ENCODE measurements at places on chromosomes 12 and 14. TPM values are rescaled to one million over a fixed set of nuclear protein-coding genes. Genes with fewer than 3 reads are reported as not detected.

DNA sequence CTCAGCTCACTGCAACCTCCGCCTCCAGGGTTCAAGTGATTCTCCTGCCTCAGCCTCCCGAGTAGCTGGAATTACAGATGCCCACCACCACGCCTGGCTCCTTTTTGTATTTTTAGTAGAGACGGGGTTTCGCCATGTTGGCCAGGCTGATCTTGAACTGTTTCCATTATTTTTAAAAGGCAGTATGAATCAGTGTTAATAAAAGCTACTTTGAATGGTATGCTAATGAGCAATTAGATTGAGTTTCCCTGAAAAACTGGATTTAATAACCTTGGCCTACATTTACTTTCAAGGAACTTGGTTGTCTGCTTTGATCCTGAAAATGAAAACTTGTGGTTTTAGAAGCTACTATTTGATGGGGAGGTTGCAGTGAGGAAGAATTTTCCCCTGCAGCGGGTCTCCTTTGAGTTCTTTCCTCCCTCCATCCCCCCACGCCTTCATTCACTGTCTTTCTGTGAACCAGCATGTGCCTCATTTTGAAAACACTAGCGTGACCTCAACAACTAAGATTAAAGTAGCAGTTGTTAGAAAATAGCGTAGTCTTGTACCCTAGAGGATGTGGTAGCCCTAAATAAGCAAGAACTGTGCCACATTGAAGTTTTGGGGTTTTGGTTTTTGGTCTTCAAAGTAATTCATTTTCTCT, 17.8 kb upstream of the RPS6KA5 start:
- H3K4me1 ChIP-seq = no peaks in the 10 kb centered on the region
- H3K4me3 ChIP-seq = no peak overlapping the region
- no peaks in the 10 kb centered on the region for H3K27me3 ChIP-seq
- DNase-seq = no peak

DNA sequence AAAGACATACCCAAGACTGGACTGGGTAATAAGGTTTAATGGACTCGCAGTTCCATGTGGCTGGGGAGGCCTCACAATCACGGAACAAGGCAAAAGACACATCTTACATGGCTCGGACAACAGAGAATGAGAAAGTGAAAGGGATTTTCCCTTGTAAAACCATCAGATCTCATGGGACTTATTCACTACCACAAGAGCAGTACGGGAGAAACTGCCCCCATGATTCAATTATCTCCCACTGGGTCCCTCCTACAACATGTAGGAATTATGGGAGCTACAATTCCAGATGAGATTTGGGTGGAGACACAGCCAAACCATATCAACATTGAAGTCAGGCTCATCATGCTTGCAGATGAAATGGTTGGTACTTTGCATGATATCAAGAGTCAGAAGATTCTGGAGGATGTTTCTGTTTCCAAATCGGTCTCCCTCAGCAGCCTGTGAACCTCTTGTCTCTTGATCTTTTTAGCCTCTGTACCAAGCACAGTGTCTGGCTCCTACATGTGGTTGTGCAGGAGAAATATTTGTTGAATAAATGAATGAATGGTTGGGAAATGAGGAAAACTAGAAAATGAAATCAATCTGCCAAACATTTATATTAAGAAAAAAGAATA, 98.6 kb downstream of the VRK1 start:
- no peaks in the 10 kb centered on the region for H3K4me1 ChIP-seq
- no peak overlapping the region for H3K27ac ChIP-seq
- no peaks in the 10 kb centered on the region for H3K27me3 ChIP-seq
- no peak overlapping the region for H3K4me3 ChIP-seq
- DNase-seq = no peak
- H3K36me3 ChIP-seq = peaks cover 3% of the 10 kb centered on the region

- peak overlapping the region; percentile 53 for H3K27ac ChIP-seq
- no peak for DNase-seq
- no peaks in the 10 kb centered on the region for H3K4me1 ChIP-seq
- no peaks in the 10 kb centered on the region for H3K27me3 ChIP-seq
Measured at GRCh38 chr12:91098941-91099340, 12.4 kb downstream of the LUM start.

- H3K4me3 ChIP-seq = no peak overlapping the region
- no peaks in the 10 kb centered on the region for H3K27me3 ChIP-seq
- H3K36me3 ChIP-seq = peaks cover 32% of the 10 kb centered on the region
- DNase-seq = peak; percentile 26
Measured at GRCh38 chr14:69093631-69094421, 59.1 kb downstream of the DCAF5 start.

DNA sequence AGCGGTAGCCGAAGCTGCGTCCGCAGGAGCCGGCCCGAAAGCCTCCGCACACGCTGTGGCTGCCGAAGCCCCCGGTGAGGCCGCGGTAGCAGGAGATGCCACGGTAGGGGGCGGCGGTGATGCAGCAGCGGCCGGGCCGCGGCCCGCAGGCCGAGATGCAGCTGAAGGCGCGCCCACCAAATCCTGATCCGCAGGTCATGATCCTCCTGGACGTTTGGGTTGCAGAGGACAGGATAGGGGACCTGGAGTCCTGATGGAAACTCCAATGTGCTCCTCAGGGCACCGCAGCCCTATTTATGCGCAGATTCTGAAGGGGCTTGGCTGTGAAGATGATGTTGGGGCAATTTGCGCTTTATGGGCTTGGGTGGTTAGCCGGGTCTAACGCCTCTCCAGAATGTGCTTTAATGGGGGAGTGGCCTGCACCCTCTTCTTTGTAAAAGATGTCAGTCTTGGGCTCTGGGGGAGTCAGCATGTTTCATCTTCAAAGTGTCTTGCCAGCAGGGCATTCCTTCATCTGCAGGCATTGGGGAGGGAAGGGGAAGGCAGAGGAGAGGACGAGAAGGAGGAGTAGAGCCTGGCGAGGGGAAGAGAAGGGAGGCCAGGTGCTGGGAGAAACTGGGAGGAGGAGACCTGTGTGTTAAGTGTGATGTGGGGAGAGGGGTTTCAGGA, at the start of gene KRT81:
Gene KRT81, minus strand, starts transcription at position 268 of the 669 bp plus-strand sequence. Its CDS starts 69 bp downstream, at position 199.
- H3K36me3 ChIP-seq = no peaks in the 10 kb centered on the region
- H3K4me3 ChIP-seq = no peak within 1 kb of the TSS
- no peaks in the 10 kb centered on the region for H3K4me1 ChIP-seq
- no peak for DNase-seq

DNA sequence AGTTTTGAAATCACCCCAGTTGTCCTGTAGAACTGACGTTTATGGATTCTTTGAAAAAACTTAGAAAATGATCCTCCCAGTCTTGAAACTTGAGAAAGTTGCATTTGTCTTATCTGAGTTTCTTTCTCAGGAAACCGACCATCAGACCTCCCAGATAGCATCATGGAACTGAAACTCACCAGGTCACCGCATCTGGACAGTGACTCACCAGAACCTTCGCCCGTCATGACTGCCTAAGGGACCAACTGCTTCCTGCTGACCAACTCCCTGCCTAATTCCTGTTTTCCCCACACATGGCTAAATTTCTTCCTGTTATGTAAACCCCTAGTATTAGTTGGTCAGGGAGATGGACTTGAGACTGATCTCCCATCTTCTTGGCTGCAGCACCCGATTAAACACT, 175.7 kb downstream of the RIMBP2 start:
- no peak overlapping the region for H3K4me3 ChIP-seq
- H3K27ac ChIP-seq = no peak overlapping the region
- no peaks in the 10 kb centered on the region for H3K27me3 ChIP-seq
- no peak for DNase-seq
- no peaks in the 10 kb centered on the region for H3K36me3 ChIP-seq
- H3K4me1 ChIP-seq = no peaks in the 10 kb centered on the region

DNA sequence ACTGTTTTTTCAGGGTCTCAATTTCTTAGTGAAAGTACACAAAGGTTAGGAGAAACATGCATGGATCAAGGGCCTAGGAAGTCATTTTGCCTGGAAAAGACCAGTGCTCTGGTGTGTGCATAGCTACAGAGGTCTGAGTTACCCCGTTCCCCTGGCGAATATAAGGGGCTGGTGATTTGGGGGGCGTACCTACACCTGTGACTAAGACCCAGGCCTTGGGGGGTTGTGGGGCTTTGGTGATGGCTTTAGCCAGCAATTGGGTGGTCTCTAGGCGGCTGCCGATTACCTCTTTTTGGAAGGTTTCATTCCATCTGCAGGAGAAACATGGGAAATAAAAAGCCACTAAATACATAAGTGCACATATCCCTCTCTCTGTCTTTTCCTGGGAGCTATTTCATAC, 1.1 kb downstream of the SDR39U1 start:
- peak overlapping the region; percentile 99 for H3K27ac ChIP-seq
- H3K27me3 ChIP-seq = no peaks in the 10 kb centered on the region
- H3K4me1 ChIP-seq = peaks cover 19% of the 10 kb centered on the region
- no peak for DNase-seq

- no peaks in the 10 kb centered on the region for H3K36me3 ChIP-seq
- H3K27ac ChIP-seq = no peak overlapping the region
- H3K4me3 ChIP-seq = no peak overlapping the region
- H3K27me3 ChIP-seq = no peaks in the 10 kb centered on the region
- no peak for DNase-seq
Measured at GRCh38 chr12:122111089-122111641, 32.6 kb downstream of the MLXIP start.

GRCh38 chr12:77685112-77685511, 145.6 kb upstream of the NAV3 start:
- no peaks in the 10 kb centered on the region for H3K4me1 ChIP-seq
- no peaks in the 10 kb centered on the region for H3K27me3 ChIP-seq
- H3K27ac ChIP-seq = no peak overlapping the region
- H3K36me3 ChIP-seq = no peaks in the 10 kb centered on the region
- no peak for DNase-seq

GRCh38 chr12:5441497-5442236, 9.8 kb downstream of the NTF3 start:
- no peak overlapping the region for H3K4me3 ChIP-seq
- H3K27me3 ChIP-seq = no peaks in the 10 kb centered on the region
- no peaks in the 10 kb centered on the region for H3K4me1 ChIP-seq
- no peak for DNase-seq
- no peak overlapping the region for H3K27ac ChIP-seq

DNA sequence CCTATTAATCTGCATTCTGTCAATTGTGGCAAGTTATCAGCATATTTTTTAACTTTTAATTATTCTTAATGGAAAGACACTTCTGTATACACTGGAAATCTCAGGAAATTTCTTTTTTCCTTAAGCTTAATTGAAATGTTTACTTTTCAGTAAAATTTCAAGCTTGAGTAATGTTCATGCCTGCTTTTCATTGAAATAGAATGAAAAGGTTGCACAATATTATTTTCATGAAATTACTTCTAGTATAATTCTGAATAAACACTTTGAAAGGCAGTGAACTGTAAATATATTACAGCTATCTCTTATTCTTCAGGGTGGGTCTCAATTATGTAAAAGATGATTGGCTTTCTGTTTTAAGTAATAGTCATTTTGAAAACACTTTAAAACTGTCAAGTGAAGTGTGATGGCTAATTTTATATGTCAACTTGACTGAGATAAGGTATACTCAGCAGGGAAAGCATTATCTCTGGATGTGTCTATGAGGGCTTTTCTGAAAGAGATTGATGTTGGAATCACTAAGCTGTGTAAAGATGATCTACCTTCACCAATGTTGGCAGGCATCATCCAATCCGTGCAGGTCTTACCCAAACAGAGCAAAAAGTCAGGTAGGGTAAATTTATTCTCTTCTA, 29.9 kb downstream of the CLEC2D start:
- H3K27ac ChIP-seq = no peak overlapping the region
- H3K4me3 ChIP-seq = no peak overlapping the region
- H3K27me3 ChIP-seq = no peaks in the 10 kb centered on the region

The SMOC1 gene
- 2.1 TPM for polyA plus RNA-seq

The RPGRIP1 gene
- 0.58 TPM for polyA plus RNA-seq

The NOS1 gene
- 0.24 TPM for polyA plus RNA-seq

The ALG10B gene
- 13.2 TPM for polyA plus RNA-seq
